H4 (cell line): ENCODE measurements at places on chromosomes 2 and 18. TPM values are rescaled to one million over a fixed set of nuclear protein-coding genes. Genes with fewer than 3 reads are reported as not detected.
A peak's percentile ranks its signal among the peaks of the same experiment; 100 is the strongest.

GRCh38 chr2:204145263-204145751 lies 208.7 kb downstream of the ICOS start:
- peak; percentile 56 for DNase-seq

DNA sequence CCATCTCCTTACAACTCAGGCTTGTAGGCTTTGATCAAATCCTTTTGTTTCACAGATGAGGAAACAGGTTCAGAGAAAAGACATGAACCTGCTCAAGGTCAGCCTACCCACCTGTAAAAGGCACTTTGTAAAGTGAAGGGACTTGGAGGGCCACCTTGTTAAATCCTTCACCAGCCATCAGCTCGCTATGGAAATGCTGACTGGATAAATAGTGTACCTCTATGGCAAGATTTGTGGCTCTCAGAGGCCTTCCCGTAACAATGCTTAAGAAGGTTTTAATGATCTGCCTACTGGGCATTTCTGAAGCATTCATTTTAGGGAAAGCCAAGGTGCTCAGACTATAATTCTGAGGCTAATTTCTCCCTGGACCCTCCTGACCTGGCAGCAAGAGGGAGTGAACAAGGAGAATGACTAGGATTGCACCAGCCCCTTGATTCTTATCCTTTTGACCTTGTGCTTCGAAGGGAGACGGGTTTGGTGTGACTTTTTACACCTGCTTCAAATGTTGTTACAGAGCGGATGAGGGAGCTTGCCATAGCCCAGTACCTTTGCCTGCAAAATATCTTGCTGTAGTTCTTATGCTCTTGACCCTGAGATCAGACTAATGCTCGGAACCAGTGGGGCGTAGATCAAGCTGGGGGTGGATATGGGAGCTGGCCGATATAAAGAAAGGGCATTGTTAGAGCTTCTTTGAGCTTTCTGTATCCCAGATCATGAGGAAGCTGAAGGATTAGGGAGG lies 90.9 kb upstream of the CXCR4 start:
- DNase-seq, result no peak

GRCh38 chr2:172415865-172416183 lies 11.6 kb upstream of the ITGA6 start:
- no peak for DNase-seq

- no peak for DNase-seq
Observed at GRCh38 chr2:151533127-151533526, 123.4 kb downstream of the RIF1 start.

DNA sequence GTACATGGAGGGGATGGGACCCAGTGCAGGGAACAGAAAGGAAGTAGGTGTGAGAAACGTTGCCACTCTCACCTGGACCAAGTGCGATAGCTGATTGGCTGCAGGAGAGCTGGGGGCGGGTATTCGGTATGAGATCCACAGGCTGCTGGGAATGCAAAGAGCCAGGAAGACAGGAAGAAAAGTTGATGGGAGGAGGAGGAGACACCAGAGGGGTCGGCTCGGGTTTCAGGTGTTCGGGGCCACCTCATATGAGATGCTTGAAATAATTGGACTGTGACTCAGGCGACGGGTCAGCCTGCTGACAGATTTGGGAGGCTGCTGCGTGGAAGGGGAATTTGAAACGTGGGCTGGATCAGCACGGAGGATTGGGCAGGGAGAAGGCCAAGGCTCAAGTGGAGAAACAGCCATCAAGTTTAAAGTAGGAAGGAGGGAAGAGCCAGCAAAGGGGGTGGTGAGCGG lies 65.1 kb downstream of the MRPS9 start:
- DNase-seq, result peak; percentile 49

- no peak for DNase-seq
Observed at GRCh38 chr2:96354492-96354891, 18.9 kb downstream of the NCAPH start.

DNA sequence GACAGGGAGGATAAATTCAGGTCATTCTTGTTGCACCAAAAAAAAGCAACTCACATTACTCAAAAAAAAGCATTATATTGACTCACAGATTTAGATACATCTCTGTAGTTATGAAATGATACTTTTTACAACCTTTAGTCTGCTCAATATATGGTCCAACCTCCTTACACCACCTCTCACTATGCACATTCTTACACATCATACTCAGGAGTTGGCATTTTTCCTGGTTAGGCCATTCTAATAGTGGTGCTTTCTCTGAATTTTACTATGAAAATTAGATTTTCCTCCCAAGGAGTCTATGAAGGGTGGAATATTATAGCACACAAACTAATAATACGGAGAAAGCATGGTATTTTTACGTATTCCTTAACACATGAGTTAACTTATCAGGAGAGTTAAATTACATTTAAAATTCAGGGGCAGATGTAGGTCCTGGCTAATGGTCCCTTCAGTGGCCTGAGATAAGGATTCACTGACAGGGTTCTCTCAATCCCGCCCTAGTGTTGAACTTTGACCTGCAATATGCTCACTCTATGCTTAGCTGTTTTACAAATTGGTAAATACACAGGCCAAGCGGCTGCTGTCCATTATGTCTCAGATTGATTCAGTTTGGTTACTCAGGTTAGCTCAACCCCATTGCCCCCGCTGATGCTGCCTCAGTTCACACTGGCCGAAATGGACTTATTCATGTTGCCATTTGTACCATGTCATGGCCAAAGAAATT lies 153.6 kb downstream of the NCKAP5 start:
- no peak for DNase-seq

GRCh38 chr2:20434588-20435294 lies 12.1 kb upstream of the RHOB start:
- DNase-seq, result no peak

- DNase-seq, result peak; percentile 27
Observed at GRCh38 chr18:58045242-58046092, 1.4 kb downstream of the NEDD4L start.

DNA sequence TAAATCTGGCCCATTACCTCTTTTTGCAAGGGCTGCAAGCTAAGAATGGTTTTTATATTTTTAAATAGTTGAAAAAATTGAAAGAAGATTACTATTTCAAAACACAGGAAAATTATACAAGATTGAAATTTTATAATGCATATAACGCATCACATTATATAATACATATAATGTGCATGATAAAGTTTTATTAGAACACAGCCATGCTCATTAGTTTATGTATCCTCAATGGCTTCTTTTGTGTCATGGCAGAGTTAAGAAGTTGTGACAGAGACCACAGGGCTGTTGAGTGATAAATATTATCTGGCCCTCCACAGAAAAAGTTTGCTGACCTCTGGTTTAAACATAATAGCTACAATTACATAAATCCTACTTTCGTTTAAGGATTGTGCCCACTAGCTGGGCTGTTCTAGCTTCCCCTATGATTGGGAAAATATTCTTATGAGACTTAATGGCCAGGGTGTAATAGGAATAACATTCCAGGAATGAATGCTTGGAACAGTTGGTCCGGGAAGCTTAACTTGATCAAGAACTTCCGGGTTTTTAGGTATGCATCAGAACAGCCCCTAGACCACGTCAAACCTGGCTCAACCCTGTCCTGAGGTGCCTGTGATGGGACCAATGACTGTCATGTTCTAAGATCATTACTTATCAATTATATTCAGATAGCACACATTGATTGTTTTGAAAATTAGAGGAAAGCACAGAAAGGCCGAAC lies 98.7 kb upstream of the LPIN2 start:
- no peak for DNase-seq

- DNase-seq, result no peak
Observed at GRCh38 chr2:6872394-6872793, 5.2 kb upstream of the RSAD2 start.

DNA sequence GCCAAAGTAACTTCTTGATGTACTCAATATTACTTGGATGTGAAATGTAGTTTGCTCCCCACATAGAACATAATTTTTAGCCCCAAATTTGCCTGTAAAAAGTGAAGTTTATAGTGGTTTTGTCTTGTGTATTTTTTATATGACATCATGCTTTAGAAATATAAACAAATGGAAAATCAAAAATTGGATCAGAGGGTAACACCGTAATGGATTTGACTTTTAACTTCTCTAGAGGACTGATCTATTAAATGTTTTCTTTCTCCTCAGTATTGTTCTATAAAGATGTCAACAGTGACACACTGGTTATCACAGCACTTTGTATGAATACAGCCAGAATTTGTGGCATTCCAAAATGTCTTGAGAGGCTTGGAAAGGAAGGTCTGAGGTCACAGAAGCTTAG lies 45.6 kb upstream of the RASGRP3 start:
- no peak for DNase-seq

DNA sequence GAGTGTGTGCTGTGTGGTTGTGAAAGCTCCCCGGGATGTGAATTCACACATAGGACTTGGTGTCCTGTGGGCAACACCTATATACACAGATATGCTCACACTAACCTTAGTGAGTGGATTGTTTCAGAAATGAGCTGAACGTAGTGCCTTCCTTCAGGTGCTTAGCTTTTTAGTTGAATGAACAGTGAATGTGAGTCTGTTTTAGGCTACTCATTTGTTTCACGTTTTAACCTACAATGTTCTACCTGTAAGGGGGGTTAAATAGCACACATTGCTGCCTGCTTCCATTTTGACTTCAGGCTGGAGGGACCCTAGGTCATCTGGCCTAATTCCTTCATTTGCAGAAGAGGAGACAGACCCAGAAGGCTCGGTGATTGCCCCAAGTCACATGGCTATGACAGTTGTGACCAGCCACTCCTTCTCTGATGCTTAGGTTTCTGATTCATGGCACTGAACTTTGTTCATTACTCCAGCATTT lies 1.0 kb downstream of the PLEK start:
- DNase-seq, result no peak

GRCh38 chr2:152861349-152861942 lies 143.0 kb downstream of the ARL6IP6 start:
- DNase-seq, result no peak

DNA sequence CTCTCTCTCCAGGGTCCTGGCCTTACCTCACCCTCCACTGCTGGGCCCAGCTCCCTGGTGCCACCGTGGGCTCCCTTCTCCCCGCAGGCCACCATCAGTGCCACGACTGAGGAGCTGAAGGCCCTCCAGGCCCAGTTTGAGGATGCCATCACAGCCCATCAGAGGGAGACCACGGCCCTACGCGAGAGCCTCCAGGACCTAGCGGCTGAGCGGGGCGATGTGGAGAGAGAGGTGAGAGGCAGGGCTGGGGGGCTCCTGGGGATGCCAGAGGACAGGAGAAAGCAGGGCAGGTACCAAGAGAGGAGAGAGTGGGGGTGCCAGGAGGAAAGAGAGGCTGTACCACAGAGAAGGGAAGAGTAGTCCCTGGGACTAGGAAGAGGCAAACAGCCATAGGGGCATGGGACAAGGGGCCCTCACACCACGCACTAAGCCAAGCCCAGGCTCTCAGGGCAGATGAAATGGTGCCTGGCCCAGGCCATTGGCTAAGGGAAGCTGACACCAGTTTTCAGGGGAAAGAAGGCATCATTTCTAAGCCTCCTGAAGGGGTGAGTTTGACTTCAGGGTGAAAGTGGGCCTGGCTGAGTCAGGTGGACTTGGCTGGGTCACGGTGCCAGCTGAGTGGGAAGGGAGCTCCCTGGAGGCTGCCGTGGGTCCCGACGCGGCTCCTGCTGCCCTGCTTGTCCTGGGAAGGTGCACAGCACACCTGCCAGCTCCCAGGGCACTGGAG lies 39.0 kb upstream of the SNED1 start:
- no peak for DNase-seq

DNA sequence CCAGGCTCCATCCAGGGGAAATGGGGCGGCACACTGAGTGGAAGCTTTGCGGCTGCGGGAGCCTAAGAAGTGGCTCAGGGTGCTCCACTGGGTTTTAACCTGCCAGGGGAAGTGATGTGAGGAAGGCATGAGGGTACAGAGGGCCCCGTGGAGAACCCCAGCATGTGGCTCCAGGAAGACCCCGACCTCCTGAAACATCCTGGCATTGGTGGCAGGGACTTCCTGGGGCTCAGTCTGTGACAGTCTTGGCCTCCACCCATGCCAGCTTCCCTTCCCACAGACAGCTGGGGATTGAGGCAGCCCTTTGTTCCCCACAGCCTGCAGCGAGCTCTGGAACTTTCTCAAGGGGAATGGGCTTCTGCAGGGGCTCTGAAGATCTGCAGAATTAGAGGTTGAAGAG lies 146.6 kb downstream of the TNS1 start:
- no peak for DNase-seq

- DNase-seq, result no peak
Observed at GRCh38 chr2:213696442-213696841, 412.2 kb downstream of the SPAG16 start.

DNA sequence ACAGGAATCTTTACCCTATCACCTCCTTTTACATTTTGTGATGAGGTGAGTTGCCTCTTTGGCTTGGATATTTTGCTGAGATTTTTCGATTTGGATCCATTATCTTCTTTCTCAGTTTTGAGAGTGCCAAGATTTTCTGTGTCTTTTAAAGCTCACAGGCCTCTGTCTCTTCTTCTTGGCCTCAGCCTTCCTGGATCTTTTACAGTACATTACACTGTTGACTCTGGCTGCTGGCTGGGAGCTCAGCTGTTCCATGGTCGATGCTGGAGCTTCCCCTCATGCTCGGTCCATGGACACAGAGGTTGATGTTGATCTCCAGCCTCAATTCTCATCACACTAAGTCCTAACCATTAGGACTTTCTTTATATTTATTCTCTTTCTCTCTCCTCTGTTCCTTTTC lies 332.8 kb upstream of the UBE2E3 start:
- DNase-seq, result no peak

- no peak for DNase-seq
Observed at GRCh38 chr2:203994735-203995134, 58.2 kb downstream of the ICOS start.

DNA sequence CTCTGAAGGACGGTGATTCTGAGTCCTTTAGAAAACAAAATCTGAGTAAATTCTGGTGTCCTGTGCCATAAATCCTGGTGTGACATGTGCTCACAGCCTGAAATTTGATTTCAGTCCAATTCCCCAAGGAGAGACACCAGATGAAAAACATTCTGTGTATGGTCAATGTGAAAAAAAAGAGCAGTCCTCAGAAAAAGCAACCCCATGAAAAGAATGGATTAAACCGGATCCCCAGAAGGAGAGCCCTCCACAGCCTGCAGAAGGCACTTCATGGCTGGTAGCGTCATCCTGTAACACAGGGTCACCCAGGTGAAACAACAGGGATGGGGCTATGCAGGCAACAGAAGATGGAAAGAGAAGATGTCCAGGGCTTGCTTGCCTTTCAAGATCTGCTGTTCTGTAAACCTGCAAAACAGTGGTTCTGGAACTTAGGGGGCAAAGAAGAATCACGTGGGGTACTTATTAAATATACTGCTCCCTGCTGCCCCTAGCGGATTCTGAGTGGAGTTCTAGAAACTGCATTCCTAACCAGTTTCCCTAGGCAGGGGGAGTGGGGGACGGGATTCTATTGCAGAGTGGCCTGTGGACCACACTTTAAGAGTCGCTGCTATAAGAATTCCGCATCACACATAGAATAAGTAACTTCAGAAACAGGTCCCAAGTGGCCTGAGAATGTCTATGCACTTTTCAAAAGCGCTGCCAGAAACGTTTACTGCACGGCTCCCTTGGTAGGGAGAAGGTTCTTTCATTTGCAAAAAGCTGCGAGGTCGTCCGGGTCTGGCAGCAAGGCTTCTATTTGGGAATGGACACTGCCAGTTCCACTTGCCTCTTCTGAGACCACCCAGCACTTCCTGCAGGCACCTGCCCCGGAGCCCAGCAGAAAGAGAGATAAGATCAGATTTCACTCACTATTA lies 118.9 kb upstream of the ARL5A start:
- DNase-seq, result peak; percentile 22

ASB18 gene
- total RNA-seq, result not detected in 2 replicates

LDLRAD4 gene
- total RNA-seq, result 5.5 and 6.9 TPM in 2 replicates

MAB21L4 gene
- not detected in 2 replicates for total RNA-seq

FARSB gene
- 33.2 and 46.4 TPM in 2 replicates for total RNA-seq

LINC00305 gene
- not detected in 2 replicates for total RNA-seq

RGPD6 gene
- 6.3 and 8.3 TPM in 2 replicates for total RNA-seq

COL5A2 gene
- 155 and 160 TPM in 2 replicates for total RNA-seq

EPB41L3 gene
- 10.3 and 14.1 TPM in 2 replicates for total RNA-seq

IL1RL1 gene
- total RNA-seq, result not detected in 2 replicates

GPR35 gene
- total RNA-seq, result 0.75 and 0.86 TPM in 2 replicates

QPCT gene
- 0.90 TPM in 1 of 2 replicates, not detected in the other for total RNA-seq

ANKRD30BL gene
- total RNA-seq, result not detected in 2 replicates
